GM13977 (cell line): ENCODE measurements at places on chromosomes 6 and 20.

DNA sequence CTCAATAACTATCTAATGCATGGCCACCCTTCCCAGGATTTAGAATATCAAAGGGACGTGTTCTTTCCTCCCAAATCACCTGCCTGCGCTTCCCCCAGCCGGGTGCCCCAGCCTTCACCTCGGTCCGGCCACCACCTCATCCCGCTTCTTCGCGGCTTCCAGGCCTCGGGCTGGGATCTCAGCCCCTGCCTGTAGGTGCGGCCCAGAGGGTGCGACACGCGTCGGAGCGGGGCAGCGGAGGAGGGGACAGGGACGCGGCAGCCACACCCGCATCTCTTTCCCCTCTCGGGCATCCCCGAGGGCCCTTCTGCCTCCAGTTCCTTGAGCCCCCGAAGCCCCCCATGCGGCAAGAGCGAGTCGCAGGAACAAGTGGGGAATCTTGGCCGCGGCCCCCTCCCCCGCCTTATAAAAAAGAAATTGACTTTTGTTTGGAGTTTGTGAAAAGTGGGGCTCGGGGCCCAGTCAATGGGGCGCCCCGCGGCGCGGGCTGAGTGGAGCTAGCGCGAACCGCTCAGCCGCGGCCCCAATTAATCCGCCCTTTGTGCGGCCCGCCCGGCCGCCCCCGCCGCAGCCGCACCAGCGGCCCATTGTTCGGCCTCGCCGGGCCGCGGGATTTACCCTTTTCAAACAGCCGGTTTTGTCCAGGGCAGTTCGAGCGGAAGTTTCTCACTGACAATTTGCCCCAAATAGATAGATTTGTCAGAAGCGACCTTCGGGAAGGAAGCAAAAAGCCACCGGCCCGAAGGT, 8.4 kb upstream of the NR2E1 start:
- peak; percentile 65 for DNase-seq

- DNase-seq = no peak
Measured at GRCh38 chr6:22250486-22250885, 46.4 kb downstream of the PRL start.

GRCh38 chr6:79079561-79080041, 1.5 kb upstream of the PHIP start:
- no peak for DNase-seq

DNA sequence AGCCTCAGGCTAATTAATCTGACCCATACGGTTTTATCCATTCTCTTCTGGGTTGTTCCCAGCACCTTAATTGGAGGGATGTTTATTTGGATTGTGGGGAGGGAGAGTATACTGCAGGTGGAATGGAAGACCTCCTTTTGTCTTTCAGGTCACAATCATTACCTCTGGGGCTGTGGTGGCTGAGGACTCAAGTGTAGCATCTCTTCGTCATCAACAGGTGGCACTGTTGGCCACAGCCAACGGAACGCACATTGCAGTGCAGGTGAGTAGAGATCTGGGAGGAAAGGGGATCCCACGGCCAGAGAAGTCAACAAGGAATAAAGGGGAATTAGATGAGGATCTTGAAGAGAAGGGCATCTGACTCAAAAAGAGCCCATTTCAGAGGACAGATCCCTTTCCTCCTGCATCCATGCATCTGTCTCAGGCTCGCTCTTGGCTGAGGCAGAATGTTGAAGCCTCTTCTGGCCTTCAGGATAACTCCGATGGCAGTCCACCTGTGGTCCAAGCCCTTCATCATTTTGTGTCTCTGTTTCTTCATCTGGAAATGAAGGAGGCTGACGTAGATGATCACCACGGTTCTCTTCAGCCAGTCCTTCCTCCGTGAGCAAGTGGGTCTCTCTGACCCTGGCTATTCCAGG, 3.2 kb upstream of the DEF6 start:
- DNase-seq = peak; percentile 79
